ENCODE measurements at places on chromosomes 6 and 20.

GRCh38 chr20:431012-431904 lies 23.2 kb downstream of the RBCK1 start:
- DNase-seq = peak; percentile 83

- no peak for DNase-seq
Measured at GRCh38 chr6:134797400-134798113, 152.3 kb downstream of the ALDH8A1 start.

DNA sequence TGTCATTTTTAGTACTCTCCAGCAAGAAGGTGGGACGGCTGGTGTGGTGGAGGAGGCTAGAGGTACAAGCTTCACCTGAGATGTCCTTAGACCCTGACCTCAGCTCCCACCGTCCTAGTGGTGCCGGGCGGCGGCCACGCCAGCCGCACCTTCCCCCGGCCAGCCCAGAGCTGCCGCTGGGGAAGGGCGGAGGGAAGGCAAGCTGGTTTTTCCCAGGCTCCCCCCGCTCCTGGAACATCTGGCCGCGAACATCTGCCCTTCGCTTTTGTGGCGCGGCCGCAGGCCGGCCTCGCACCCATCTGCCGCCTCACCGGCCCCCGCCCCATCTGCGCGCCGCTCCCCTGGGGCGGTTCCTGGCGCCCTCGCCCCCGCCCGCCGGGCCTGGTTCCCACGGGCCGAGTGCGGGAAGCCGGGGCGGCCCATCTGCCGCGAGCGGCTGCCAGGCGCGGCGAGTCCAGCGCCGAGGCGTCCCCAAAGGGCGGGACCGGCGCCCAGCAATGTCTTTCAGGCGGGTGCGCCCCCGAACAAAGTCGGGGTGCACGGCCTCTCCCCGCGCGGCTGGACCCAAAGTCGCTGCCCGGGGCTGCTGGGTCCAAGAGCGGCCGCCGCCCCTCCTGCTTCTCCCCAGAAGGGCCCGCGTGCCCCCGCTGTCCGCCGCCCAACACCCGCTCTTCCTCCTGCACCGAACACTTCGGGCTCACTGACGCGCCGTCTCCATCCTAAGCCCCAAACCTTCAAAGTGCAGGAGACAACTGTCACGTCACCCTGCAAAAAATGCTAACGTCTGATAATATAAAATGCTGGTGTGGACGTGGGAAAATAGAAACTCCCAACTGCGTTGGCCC lies 17.3 kb upstream of the ID1 start:
- no peak for DNase-seq

DNA sequence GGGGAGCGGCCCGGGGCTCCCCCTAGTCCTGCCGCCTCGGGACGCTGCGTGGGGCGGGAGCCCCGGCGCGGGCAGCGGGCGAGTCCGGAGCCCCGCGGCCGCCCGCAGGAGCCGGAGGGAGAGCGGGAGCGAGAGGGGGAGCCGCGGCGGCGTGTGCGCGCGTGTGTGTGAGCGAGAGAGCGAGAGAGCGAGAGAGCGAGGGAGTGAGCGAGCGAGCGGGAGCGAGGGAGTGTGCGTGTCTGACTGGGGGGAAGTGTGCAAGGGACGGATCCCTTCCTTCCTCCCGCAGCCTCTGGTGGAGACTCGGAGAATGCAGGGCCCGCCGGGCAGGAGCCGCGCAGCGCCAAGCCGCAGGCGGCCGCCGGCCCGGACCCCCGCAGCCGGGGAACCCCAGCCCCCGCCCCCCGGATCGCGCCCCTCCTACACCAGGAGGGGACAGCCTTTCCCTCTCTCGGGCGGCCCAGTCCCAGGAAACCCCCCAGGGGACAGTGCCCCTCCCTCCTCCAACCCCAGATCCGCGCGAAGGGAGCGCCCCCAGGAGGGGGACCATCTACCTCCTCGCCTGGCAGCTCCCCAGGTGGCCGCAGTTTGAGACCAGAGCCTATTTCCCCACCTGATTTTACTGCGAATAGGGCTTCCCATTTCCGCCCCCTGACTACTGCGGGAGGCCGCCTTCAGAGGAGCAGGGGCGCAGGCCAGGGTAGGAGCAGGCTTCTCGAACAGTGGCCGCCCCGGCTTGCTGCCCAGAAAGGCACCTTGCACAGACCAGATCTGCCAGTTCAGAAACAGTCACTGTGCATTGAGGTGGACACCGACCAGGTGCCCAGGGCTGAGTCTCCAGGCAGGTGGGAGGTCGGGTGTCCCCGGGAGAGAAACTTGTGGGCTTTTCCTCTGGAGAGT lies at the start of gene CDH22:
TSS of gene CDH22 (minus strand) at position 241 of the 900 bp plus-strand sequence. CDS start 57,204 bp downstream, outside the sequence.
- peak; percentile 37 for DNase-seq

DNA sequence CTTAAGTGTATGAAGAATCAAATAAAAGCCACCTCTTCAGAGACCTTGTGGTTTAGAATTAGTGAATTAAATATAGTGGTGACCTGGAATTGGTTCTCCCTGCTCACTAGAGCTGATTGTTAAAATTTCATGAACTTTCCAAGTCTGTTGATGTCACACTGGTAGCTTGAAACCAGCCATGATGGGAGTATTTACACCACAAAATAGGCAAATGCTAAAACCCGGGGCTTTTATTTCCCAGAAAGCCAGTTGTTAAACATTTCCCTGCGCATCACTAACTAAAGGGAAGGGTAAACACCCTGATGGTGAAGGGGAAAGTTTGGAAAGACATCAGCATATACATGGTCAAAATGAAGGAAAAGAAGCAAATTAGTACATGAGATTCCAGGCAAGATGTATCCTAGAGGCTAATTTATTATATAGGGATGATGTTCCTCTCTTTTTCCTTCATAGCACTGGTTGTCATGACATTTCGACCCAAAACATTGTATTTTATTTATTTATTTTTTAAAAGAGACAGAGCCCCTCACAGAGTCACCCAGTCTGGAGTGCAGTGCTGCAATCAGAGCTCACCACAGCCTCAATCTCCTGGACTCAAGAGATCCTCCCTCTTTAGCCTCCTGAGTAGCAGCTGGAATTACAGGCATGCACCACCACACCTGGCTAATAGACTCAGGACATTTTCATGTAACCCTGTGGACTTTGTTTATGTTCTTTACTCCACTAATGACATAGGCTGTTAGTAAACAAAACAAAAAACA lies 123.2 kb downstream of the RIN2 start:
- DNase-seq = no peak

DNA sequence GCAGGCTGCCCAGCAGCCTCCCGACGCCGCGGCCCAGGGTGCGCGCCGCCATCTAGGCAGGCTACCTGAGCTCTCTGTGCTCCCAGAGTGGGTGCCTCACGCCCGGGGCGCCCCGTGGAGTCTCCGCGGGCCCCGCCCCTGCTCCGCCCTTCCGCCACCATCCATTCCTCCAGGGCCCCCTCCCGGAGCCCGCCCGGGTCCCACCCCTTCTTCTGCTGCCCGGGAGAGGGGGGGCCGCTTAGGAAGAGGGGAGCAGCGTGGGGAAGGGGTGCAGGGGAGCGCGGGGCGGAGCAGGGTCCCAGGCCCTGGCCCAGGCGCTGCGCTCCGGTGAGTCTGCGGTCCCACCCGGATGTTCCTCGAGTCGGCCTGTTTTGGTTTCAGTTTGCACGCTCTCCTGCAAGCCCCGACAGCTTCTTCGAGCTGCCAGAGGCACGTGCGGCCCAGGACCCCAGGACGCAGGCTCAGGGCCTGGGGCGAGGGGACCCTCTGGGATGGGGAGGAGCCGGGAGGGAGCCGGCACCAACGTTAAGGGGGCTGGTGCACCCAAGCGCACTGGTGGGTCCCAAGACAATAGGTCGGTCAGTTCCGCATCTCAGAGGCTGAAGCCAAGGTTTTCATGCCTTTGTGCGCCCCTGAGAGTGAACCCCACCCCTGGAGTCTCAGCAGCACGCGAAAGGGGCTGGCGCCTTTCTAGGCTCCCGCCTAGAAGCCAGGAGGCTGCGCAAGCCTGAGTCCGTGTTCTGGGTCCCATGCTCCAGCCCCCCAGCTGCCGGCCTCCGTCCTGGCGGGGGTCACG lies at the start of gene ACSS1:
TSS of gene ACSS1 (minus strand) at position 89 of the 796 bp plus-strand sequence. CDS start at position 52, 37 bp downstream.
- peak; percentile 50 for DNase-seq

DNA sequence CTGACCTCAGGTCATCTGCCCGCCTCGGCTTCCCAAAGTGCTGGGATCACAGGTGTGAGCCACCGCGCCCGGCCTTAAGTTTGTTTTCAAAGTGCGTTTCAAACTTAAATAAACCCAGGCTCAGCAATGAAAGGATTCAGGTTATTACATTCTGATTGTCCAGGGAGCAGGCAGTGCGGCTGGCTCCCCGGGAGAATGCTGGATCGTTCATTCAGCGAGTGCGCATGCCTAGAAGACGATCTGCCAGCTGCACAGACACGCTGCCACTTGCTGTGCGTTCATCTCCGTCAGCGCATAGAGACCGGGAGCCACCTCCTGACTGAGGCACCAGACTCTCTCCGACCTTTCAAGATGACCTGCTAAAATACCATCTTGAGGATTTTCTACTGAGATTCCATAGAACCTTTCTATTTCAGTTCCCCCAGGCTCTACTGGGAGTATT lies 163.9 kb upstream of the ZNF217 start:
- DNase-seq = no peak

Data from ACHN (cell line).